ENCODE measurements at places on chromosomes 1 and 21.

GRCh38 chr1:77540501-77541161 lies 141.8 kb downstream of the ZZZ3 start:
- H3K36me3 ChIP-seq = no peaks in the 10 kb centered on the region
- H3K27ac ChIP-seq = no peak overlapping the region
- H3K4me1 ChIP-seq = no peaks in the 10 kb centered on the region
- H3K4me3 ChIP-seq = no peak overlapping the region
- no peak for DNase-seq
- H3K27me3 ChIP-seq = no peaks in the 10 kb centered on the region

DNA sequence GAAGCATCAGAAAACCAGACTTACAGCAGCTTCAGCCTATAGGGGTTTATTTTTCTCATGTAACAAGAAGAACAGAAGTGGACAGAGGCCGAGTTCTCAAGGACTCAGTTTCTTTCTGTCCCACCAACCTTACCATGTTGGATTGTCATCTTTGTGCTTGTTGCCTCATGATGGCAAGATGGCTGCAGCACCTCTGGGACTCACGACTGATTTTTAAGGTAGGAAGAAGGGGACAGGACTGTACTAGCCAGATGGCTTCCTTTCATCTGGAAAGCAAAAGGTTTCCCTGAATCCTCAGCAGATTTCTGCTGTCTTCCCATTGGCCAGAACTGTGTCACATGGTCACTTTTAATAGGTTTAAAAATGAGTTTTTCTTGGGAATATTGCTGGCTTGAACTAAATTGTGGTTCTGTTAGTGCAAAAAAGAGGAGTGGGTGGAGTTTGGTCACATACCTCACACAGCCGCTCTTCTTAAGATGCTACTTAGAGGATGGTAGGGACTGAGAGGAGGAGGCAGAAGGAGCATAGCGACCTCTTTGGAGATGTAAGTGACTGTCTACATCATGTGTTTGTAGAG lies 48.1 kb upstream of the ENAH start:
- H3K27ac ChIP-seq = no peak overlapping the region
- H3K4me1 ChIP-seq = no peaks in the 10 kb centered on the region
- no peaks in the 10 kb centered on the region for H3K36me3 ChIP-seq
- H3K27me3 ChIP-seq = no peaks in the 10 kb centered on the region

- H3K4me1 ChIP-seq = no peaks in the 10 kb centered on the region
- H3K27me3 ChIP-seq = no peaks in the 10 kb centered on the region
- no peaks in the 10 kb centered on the region for H3K36me3 ChIP-seq
- no peak for DNase-seq
Observed at GRCh38 chr1:229526695-229527094, 18.6 kb upstream of the NUP133 start.

DNA sequence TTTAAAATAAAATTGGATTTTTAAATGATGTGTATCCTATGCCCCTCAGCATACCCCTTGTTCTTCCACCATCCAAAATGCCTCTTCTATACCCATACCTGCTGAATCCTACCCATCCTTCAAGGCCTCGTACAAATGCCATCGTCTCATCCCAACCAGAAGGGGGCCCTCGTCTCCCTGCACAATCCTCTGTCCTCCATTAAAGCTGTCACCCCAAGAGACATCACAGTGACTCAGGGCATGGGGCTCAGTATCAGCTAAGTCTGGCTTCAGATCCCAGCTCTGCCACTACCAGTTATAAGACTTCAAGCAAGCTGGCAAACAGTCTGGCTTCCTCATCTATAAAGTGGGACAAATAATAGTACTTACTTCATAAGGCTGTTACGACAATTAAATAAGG lies 23.8 kb downstream of the IGFN1 start:
- H3K4me1 ChIP-seq = no peaks in the 10 kb centered on the region
- no peaks in the 10 kb centered on the region for H3K27me3 ChIP-seq
- no peak overlapping the region for H3K27ac ChIP-seq
- no peaks in the 10 kb centered on the region for H3K36me3 ChIP-seq
- DNase-seq = no peak

DNA sequence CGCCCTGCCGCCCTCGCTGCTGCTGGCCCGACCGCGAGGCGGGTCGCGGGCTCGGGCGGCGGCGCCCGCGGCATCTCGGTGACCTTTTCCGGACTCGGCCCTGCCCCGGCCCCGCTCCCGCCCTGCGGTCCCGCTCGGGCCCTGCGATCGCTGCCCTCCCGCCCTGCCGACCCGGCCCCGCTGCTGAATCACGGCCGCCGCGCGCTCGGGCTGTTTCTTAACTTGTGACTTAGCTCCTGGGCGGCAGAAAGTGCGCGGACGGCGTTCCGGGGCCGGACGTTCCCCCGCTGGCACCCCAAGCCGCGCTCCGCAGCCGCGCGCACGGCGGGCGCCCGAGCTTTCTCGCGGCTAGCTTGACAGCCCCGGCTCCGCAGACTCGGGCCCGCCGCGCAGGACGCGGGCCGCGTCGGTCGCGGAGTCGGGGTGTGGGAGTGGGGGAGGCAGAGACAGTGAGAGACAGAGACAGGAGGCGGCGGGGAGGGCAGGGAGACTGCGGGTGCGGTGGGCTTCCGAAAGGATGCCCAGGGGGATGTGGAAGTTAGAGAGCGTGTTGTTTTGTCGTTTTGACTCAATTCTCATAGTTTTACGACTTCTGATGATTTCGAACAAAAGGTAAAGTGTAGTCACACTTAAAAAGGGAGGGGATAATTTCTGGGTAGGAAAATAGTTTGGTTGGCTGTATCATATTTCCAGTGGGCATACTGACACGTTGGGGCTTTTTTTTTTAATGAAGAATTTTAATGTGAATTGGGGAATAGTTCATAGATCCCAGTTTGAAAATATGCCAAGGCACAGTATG lies 49.8 kb downstream of the PRDM2 start:
- peak overlapping the region; percentile 42 for H3K4me3 ChIP-seq
- DNase-seq = peak; percentile 54
- peak overlapping the region; percentile 92 for H3K27ac ChIP-seq
- no peaks in the 10 kb centered on the region for H3K36me3 ChIP-seq

DNA sequence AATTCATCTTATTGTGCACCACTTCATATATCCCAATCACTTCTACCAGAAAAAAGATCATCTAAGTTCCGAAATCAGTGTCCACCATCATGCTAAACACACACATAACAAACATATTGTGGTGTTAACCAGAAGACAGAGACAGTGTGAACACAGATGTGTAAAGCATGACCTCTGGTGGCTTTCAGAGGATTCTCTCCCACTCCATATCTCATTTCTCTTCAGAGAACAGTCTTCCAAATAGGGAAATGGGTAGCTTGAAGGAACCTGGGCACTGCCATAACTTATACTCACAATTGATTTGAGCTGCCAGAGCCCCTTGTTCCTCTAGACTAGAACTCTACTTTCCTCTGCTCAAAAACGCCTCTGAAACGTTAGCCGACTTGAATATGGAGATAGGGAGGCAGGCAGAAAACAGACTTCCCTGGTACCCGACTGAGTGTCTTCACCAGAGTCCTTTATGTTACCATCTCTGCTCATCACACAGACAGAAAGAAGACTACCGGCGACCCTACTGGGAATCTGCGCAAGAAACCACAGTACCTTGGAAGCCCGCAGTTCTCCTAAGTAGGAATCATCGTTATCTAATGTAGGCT lies 1.8 kb upstream of the ELAPOR1 start:
- H3K4me1 ChIP-seq = no peaks in the 10 kb centered on the region
- no peak for DNase-seq
- peaks cover 3% of the 10 kb centered on the region for H3K27me3 ChIP-seq
- H3K4me3 ChIP-seq = peak overlapping the region; percentile 0

DNA sequence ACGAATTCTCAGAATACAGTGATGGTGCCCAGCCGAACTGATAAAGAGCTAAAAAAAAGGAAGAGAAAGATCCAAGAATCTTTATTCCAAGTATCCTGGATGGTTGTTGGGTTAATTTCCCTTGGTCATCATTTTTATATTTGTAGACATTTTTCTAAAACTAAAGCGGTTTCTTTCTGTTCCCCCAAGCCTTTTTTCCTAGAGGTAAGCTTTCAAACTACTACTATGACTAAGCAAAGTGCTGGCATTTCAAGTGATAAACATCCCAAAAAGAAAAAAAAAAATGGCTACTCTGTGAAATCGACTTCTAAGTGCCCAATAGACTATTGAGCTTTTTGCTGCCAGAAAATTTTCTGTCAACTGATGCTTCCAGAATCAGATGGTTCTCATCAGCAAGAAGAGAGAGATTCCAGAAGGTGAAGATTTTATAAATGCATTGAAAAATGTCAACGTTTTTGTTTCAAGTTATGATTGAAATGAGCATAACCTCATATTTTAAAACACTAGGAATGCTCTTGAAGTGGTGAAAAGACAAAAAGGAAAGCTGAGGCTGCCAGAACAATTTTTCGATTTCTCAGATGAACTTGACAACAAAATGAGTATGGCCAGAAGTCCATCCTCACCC lies 96.1 kb upstream of the ZC3H11B start:
- no peak overlapping the region for H3K4me3 ChIP-seq
- DNase-seq = no peak
- no peak overlapping the region for H3K27ac ChIP-seq
- no peaks in the 10 kb centered on the region for H3K27me3 ChIP-seq

DNA sequence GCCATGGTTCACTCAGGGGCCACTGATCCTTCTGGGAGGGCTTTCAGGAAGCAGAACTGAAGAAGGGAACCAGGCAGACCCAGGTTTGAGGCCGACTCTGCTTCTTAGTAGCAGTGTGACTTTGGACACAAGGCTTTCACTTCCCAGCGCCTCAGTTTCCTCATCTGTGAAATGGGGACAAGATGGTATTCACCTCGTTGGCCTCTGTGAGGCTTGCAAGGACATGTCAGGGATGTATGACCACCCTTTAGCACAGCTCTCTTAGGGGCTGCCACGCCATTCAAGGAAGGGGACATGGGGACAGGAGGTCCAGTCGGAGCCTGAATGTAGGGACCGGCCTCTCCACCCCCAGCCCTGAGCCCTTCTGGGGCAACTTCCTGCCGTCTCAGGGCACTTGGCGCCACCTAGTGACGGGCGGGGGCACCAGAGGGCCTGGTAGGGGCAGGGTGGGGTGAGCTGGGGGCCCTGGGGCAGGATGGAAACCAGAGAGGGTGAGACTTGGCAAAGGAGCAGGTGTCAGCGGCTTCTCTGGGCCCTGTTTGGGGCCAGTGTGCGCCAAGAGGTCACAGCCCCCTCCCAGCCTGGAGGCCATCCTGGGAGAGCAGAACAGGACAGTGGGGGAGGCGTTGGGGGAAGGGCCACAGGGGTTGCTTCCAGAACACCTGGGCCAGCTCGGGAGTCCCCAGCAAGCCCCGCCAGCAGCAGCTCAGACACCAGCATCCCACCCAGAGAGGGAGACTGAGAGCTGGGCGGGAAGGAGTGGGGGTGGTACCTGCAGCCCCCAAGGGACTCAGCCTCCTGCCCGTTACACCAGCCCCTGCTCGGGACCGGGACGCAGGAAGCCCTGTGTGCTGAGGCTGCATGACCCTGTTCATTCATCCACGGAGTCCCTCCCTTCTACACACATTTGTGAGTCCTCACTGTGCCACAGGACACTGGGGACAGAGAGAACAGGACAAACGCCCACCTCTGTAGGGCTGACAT lies 102.5 kb upstream of the TARDBP start:
- no peak overlapping the region for H3K4me3 ChIP-seq
- no peaks in the 10 kb centered on the region for H3K27me3 ChIP-seq
- H3K27ac ChIP-seq = no peak overlapping the region
- H3K36me3 ChIP-seq = no peaks in the 10 kb centered on the region

DNA sequence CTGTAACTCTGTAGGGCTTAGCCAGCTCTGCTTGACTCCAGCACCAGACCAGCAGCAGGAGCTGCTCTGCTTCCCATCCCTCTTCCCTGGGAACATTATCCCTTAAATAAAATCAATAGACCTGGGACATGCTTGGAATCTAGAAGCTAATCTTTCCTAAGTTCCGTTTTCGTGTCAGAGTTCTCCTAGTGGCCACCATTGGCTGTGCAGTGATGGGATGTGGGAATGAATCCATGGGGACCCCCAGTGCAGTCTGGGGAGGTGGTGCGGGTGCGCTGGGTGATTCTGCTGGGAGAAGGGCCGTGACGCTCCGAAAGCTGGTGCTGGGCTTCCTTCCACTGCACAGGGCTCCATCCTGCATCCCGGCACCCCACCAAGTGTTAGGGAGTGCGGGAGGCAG lies 202.7 kb downstream of the CAMTA1 start:
- no peaks in the 10 kb centered on the region for H3K27me3 ChIP-seq
- no peak overlapping the region for H3K4me3 ChIP-seq
- H3K27ac ChIP-seq = no peak overlapping the region
- H3K36me3 ChIP-seq = no peaks in the 10 kb centered on the region
- H3K4me1 ChIP-seq = no peaks in the 10 kb centered on the region

- no peak overlapping the region for H3K27ac ChIP-seq
- H3K27me3 ChIP-seq = no peaks in the 10 kb centered on the region
- no peak overlapping the region for H3K4me3 ChIP-seq
Observed at GRCh38 chr1:93108335-93108734, 29.3 kb downstream of the MTF2 start.

DNA sequence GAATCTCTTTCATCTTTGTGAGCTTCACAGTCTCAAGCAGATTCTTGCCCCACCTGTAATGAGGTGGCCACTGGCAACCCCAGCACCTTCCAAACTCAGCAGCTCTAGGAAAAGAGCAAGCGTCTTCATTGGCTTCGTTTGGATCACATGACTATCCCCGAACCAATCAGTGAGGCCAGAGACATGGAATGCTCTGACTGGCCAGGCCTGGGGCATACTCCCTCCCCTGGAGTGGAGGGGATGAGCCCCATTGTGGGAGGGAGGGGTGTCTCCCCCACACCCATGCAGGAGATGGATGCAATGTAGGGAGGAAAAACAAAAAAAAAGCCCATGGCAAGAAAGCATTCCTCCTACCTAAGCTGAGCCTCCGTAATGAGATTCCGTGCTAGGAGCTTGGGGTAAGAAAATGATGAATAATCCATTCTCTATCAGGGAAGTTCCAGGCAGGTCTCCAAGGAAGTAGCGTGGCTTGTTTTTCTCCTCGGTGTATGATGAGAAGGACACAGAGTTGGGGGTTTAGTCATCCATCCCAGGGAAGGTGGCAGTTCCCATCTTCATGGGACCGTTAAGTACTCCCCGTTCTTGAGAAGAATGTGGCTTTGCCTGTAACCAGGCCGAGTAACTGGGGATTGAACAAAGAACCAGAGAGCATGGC lies 32.7 kb downstream of the FHAD1 start:
- H3K4me1 ChIP-seq = no peaks in the 10 kb centered on the region
- H3K27me3 ChIP-seq = no peaks in the 10 kb centered on the region
- no peak overlapping the region for H3K27ac ChIP-seq
- H3K36me3 ChIP-seq = no peaks in the 10 kb centered on the region
- no peak overlapping the region for H3K4me3 ChIP-seq

DNA sequence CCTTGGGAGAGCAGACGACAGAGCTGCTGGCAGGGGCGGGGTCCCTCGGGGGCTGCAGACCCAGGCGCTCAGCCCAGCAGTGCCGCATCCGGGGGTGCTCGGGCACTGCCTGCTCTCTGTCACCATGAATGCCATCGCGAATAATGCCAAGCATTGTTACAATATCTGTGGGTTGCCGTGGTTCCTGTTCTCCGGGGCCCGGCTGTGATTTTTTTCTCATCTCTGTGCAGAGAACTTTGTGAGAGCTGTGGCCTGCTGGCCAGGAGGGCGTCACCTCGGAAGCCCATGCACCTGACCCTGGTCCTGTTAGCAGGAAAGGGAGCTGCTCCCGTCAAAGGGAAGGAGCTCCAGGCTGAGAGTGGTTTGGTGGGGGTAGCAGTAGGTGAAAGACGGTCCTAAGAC lies 70.4 kb downstream of the PRDM16 start:
- H3K36me3 ChIP-seq = no peaks in the 10 kb centered on the region
- no peak overlapping the region for H3K27ac ChIP-seq
- no peak overlapping the region for H3K4me3 ChIP-seq
- no peaks in the 10 kb centered on the region for H3K27me3 ChIP-seq
